ENCODE measurements at places on chromosomes 12 and 14.

- DNase-seq, result no peak
These were observed 128.0 kb downstream of the KCNA5 start for GRCh38 chr12:5171701-5172100.

- no peak for DNase-seq
These were observed 33.6 kb downstream of the SDR9C7 start for GRCh38 chr12:56900583-56900982.

- peak; percentile 50 for DNase-seq
These were observed 589 bp upstream of the HVCN1 start for GRCh38 chr12:110689281-110690126.

- DNase-seq, result no peak
These were observed 152.6 kb downstream of the AKAP6 start for GRCh38 chr14:32481707-32482106.

GRCh38 chr12:60230056-60230455 lies 634.2 kb downstream of the SLC16A7 start:
- DNase-seq, result no peak

DNA sequence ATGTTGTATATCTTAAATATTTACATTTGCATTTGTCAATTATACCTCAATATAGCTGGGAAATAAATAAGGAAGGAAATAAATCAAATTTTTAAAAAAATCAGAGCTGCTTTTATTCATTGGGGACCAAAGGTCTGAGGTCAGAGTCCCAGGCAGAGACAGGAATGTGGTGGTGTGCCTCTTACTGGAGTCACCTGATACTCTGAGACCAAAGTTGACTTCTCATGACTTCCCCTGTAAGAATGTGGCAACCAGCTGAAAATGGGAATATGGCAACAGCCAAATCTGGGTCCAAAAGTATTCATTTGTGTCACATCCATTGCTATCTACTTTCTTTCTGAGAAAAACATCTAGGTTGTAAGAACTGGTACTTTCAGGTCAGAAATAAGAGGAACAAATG lies 496.6 kb upstream of the TMPO start:
- no peak for DNase-seq

DNA sequence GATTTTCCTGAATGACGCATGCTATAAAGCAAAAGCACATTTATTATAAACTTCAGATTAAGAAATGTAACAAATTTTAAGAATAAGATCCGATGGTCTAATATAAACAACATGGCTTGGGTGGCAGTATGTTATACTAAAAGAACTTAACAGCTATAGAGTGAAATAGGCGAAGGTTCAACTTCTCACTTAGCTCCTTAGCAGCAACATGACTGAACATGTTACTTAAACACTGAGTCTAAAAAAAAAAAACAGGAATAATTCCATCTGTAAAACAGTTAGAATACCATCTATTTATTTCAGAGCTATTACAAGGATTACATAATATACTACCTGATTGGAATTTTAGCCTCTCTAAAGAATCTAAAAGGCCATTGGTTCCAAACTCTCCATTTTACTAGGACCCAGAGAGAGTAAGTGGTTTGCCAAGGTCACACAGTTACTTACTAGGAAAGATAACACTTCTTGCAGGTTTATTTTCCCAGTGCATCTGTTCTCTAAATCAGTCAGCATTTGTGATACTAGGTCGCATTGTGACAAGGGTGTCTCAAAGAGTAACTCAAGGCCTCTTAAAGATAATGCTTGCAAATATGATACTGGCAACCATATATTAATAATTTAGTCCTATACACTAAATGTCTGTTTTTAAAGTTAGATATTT lies 14.8 kb downstream of the OSBPL8 start:
- DNase-seq, result no peak

- no peak for DNase-seq
These were observed 383.5 kb downstream of the ZFP36L1 start for GRCh38 chr14:68409387-68409786.

DNA sequence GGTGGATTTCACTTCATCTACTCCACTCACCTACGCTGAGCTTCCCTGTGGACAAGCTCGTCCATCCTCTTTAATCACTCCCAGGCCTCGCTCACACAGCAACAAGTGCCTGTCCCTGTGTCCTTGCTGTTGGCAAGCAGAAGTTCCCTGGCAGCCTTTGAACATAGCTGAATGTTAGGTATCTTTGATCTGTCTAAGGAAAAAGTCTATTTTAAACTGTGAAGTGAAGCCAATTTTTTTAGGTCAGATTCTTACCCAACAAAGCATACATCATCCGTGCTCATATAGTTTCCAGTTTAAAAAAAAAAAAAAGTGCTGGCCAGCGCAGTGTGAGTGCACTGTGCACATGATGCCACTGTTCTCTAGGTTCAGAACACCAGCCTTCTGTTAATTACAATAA lies 36.3 kb downstream of the PPP2R5C start:
- DNase-seq, result no peak

DNA sequence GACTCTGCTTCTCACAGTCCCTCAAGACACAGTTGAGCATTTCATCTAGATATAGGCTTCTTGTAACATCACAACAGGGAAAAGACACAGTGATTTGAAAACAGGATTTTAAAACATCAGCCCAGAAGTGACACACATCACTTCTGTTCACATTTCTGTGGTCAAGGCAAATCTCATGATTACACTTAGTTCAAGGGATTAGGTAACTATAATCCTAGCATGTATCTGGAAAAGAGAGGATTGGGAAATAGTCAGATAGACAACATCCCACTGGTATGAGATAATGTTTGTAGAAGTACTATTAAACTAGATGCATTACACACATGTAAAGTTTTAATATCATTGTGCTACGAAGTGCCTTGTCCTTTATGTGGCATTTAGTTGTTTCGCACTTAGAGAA lies 252.6 kb upstream of the PRKD1 start:
- no peak for DNase-seq

- no peak for DNase-seq
These were observed 5.1 kb upstream of the MED13L start for GRCh38 chr12:116282371-116283286.

- no peak for DNase-seq
These were observed 3.1 kb upstream of the NFATC4 start for GRCh38 chr14:24364841-24365240.

GRCh38 chr12:78555802-78556201 lies 308.8 kb upstream of the SYT1 start:
- no peak for DNase-seq

- no peak for DNase-seq
These were observed 25.9 kb upstream of the POLR3B start for GRCh38 chr12:106331599-106331998.

DNA sequence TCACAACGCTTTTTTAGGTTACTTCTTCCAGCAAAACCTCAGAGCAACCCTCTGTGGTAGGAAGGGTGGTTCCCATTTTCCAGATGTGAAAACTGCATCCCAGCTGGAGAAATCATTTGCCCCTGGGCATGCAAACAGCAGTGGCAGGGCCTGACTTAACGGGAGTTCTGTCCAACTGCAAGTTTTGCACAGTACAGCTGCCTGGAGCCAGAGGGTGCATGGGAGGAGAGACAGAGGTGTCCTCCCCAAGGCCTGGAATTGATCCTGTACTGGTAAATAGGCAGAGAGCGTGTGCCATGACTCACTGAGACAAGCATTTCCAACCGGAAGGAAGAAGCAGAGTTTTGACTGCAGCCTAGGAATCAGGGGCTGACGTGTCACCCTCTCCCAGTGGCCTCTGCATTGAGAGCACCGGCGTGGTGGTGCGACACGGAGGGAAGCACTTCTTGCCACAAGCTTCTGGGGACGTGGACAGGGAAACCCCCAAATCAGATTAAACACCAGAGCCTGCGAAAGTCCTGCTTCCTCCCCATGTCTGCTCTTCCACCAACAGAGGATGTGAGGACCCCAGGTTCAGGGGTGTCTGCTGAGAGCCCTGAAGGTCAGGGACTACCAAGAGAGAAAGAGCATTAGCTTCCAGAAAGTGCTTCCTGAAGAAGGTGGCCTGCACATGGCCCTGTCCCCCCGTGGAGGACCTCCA lies 19.0 kb upstream of the SERPINA4 start:
- DNase-seq, result no peak

GRCh38 chr12:119006746-119007145 lies 25.4 kb downstream of the SRRM4 start:
- DNase-seq, result no peak

- DNase-seq, result no peak
These were observed 214.9 kb downstream of the CNTN1 start for GRCh38 chr12:40907115-40907527.

GRCh38 chr12:127383281-127383680 lies 883.7 kb upstream of the TMEM132C start:
- DNase-seq, result no peak

- DNase-seq, result no peak
These were observed 44.3 kb downstream of the RNF34 start for GRCh38 chr12:121443911-121444841.

DNA sequence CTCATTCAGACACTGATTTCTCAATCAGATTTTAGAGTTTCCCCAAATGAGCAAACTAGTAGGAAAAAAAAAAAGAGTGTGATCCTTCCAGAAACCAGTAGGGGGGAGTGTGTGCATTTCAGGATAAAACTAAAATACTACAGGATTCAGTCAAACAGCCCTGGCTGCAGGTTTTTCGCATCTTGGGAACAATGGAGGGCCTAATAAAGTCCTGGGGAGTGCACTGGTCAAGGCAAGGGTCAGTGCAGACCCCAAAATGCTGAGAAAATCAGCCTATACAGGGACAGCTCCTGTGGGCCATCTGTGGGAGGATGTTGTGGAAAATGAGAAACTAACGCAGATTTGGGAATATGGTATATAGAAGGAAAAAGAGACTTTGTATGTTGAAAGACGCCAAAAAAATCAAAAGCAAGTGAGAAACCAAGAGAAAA lies 22.2 kb upstream of the ABCD4 start:
- no peak for DNase-seq

DNA sequence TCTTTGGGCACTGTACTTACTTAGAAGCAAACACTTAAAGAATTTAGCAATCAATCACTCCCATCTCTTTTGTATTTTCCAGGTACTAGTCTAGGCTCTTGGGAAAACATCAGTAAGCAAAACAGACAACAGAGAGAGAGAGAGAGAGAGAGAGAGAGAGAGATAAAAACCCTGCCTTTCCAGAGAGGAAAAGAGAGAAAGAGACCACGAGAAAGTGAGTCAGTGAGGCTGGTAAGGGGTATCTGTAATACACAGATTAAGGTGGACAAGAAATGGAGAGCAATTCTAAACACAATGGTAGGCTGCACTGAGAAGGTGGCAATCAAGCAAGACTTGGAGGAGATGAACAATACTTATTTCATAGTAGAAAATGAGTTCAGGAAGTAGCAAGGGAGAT lies 119.9 kb upstream of the OVCH1 start:
- no peak for DNase-seq

DNA sequence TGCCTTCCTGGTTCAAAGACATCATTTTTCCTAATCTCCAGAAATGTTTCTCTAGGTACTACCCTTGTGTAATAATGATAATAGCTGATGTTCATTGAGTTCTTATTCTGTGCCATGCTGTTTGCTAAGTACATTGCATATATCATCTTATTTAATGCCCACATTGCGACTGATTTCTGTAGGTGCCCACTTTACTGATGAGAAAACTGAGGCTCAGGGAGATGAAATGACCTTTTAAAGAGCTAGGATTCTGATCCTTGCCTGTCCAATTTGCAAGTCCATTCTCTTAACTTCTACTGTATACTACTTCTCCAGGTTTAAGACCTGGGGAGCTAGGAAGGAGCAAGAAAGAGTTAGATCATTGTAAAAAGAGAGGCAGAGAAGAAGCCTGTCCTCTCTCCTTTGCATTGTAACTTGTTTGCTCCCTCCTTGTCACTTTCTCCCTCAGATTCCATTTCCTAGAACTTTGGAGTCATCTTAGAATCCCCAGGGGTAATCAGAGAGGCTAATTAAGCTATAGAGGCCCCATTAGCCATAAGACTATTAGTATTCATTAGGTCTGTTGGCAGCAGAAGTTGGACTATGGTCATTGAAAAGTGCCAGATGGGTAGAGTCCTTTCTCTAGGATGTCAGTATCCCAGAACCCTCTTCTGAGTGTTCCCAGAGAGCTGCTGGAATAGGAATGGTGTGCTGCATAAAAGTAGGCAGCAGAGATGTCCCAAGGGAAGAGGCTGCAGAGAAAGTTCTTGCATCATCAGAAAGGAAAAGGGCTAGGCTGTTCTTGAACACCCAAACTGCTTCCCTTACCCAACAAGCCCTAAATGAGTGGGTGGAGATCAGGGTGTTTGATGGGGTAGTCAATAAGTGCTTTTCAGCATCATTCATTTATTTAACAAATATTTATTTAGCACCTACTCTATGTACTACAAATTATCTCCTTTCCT lies 3.1 kb downstream of the DGKA start:
- no peak for DNase-seq

- peak; percentile 17 for DNase-seq
These were observed 133.5 kb downstream of the CPNE8 start for GRCh38 chr12:38771871-38772270.

DNA sequence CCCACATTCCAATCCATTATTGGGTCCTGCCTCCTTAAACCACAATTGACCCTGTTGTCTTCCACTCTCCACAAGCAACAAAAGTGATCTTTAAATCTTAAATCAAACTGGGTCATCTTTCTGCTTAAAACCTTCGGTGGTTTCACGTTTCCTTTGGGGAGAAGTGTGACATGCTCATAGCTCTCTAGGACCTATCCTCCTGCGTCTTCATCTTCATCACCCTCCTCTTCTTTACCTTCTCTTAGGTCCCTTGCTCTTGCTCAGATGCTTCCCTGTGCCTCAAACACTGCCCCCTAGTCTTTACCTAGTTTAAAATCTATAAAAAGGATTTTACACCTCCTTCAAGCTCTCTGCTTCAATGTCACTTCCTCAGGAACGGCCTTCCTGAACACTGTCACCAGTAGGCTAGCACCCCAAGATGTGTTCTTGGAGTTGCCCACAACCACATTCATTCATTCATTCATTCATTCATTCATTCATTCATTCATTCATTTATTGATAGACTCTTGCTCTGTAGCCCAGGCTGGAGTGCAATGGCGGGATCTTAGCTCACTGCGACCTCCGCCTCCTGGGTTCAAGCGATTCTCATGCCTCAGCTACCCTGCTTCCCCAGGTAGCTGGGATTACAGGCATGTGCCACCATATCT lies 46.8 kb downstream of the GALNT4 start:
- DNase-seq, result peak; percentile 16

DNA sequence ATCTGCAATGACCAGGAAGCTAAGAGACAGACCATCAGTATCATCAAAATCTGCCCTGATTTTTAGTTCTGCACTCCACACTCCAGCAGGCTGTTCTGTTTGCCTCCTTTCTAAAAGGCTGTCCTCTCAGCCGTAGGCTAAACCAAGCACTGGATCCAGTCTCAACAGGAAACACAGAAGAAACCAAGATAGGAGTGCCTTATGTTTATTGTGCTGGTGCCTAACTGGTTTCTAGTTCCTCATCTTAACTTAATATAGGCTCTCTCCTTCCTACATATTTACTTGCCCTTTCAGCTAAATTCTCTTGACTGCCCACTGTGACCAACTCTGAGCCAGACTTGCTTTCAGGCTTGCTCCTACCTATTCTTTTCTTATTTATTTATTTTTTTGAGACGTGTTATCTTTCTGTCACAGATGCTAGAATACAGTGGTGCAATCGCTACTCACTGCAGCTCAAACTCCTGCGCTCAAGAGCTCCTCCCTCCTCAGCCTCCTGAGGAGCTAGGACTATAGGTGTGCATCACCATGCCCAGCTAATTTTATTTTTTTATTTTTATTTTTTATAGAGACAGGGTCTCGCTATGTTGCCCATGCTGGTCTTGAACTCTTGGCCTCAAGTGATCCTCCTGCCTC lies 30.8 kb downstream of the GALNT4 start:
- no peak for DNase-seq

All from CD4-positive, alpha-beta T cell treated with Interleukin-15 for 4 hours (primary cell).